ENCODE measurements at places on chromosomes 5 and 9. TPM values are rescaled to one million over a fixed set of nuclear protein-coding genes. Genes with fewer than 3 reads are reported as not detected.

The LHX6 gene
- 2.1 TPM for total RNA-seq

The ABO gene
- total RNA-seq: not detected

The GRIA1 gene
- not detected for total RNA-seq

The HOMER1 gene
- total RNA-seq: 4.1 TPM

The TBCA gene
- total RNA-seq: 272 TPM

The CDC23 gene
- 25.5 TPM for total RNA-seq

The FRMD3 gene
- 4.2 TPM for total RNA-seq

The TNFAIP8 gene
- total RNA-seq: 24.8 TPM

The CCNB1 gene
- total RNA-seq: 275 TPM

The ACSL6 gene
- total RNA-seq: 0.06 TPM

The SLC45A2 gene
- not detected for total RNA-seq

The ANKRD33B gene
- 11.0 TPM for total RNA-seq

The SMIM33 gene
- total RNA-seq: not detected

The CCNO gene
- total RNA-seq: 7.4 TPM

The HMCN2 gene
- 0.12 TPM for total RNA-seq

The TESK1 gene
- 29.8 TPM for total RNA-seq

The NSA2 gene
- 121 TPM for total RNA-seq

The GADD45G gene
- 0.51 TPM for total RNA-seq

The CARTPT gene
- total RNA-seq: not detected

The ANGPTL2 gene
- not detected for total RNA-seq

The SFXN1 gene
- total RNA-seq: 91.3 TPM

The TAS2R1 gene
- total RNA-seq: not detected

The BTNL8 gene
- total RNA-seq: not detected

The CFAP90 gene
- 0.30 TPM for total RNA-seq

The C5orf58 gene
- not detected for total RNA-seq

The SPEF2 gene
- total RNA-seq: 1.7 TPM

The PCDHGA7 gene
- 1.1 TPM for total RNA-seq

The GMCL2 gene
- total RNA-seq: not detected

The BSPRY gene
- total RNA-seq: not detected

The TMC1 gene
- 0.10 TPM for total RNA-seq

The ECSCR gene
- total RNA-seq: not detected

The SLC35D2 gene
- 21.0 TPM for total RNA-seq

The SPOCK1 gene
- 13.9 TPM for total RNA-seq

Measured in A549 treated with Mapracorat at 1 μM for 4 hours (cell line).